Activated T-cell treated with anti-CD3 and anti-CD28 coated beads, Interleukin-2, amount 50 U/mL, for 48 hours (primary cell): ENCODE measurements at places on chromosomes 5 and 9.

DNA sequence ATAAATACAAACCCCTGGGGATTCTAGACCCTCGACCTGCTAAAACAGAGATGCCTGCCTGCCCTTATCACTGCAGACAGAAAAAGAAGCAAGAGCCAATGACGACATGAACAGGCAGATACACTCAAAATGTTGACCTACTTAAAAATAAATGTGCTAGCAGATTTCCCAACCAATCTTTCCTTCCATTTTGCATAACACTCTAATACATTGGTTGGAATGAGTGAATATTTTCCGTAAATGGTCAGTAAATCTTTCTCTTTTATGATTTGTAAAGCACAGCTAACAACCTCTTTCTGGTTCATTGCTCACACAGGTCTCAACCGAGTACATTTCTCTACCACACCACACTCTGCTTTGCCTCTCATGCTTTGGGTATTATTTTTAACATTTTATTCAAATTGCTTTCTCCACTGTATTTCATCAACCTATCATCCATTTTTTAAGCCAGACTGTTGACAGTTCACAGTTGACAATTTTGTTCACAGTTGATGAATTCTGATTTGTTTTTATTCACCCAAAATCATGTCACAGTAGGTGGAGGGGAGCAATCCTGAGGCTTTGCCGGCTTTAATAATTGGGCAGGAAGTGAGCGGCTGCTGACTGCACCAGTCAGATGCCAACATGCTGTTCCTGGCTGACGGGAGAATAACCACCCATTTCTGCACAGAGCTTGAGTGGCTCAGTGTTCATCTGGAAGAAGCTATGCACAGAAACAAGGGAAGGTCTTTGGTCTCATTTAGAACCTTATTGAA, 426.6 kb downstream of the SPOCK1 start:
- no peak for DNase-seq

DNA sequence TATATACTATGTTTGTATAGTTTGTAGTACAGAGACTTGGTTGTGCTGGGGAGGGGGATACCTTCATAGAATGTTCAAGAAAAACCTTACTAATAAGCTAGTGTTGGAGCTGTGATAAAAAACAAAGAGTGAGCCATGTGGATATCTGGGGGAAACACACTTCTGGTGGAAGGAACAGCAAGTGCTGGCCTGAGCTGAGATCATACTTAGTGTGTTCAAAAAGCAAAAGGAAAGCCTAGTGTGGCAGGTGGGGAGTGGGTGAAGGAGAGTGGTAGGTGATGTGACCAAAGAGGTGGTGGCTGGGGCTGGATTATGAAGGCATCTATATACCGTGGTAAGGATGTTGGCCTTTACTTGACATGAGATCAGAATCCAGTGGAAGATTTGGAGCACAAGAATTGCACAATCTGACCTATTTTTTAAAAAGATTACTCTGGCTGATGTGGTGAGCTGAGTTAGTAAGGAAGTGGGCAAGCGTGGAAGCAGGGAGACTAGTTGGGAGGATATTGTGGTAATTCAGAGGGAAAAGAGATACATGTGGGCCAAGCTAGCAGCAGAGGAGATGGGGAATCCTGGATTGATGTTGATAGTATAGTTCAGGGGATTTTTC, 26.6 kb downstream of the PALM2AKAP2 start:
- no peak for DNase-seq

GRCh38 chr5:3963652-3964051, 368.0 kb downstream of the IRX1 start:
- no peak for DNase-seq

DNA sequence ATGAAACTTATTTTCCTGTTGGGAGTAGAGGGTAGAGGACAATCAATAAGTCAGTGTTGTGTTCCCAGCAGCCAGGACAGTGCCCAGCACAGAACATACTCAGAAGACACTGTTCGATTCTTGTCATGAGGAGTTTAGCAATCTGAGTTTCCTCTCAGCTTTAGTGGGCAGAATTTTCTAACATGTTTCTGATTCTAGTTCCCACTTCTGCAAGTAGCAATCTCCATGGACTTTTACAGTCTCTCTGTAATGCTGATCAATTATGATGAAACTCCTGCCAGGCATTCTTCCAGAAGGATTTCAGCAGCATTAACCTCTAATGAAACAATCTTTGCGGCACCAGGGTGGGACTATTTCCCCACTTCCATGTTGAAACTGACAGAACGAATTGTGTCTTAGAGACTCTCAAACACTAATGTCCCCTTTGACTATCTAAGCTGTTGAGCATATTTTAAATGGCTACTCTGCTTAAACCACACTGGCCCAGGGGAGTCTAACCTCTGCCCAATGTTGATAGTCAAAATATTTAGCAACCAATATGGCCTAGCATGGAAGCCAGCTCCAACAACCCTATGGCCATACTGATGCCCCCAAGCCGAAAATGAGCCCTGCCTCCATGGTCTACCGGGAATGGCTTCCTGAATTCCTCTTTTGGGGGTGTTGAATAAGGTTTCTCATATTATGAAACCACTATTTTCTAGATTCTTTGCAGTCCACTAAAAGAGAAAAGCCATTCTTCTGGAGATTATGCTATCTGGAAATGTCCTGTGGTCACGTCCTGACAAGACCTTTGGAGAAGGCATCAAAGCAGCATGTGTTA, 484.3 kb downstream of the BNC2 start:
- no peak for DNase-seq

DNA sequence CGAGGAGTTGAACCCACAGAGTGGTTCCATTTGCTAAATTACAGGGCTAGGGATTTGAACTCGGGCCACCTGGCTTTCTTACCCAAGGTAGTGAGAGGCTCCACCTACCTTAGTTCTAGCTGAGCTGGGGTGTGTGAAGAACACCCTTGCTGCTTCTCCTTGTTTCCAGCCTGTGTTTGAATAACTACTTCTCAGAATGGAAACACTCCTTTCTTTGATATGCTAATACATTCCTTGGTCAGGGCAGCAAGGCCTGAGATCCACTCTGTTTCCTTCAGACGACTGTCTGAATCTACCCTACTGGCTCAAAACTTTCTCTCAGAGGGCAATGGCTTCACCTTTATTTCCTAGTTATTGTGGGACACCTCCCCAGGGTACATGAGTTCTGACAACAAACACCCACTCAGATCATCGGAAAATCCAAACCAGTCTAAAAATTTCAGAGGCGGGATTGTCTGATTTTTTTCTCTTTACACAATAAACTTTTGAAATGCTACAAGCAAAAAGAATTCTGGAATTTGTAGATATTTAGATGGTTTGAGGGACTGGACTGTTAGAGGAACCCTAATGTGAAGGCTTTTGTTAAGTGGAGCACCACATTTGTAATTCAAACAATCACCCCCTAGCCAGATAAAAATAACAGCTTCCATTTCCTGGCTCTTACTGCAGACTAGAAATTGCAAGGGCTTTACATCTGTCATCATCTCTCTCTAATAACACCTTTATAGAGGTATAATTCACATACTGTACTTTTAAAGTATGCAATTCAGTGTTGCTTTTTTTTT, 4.0 kb upstream of the ATP6V1G1 start:
- DNase-seq = no peak

- no peak for DNase-seq
Measured at GRCh38 chr5:41457094-41457493, 53.3 kb downstream of the PLCXD3 start.

DNA sequence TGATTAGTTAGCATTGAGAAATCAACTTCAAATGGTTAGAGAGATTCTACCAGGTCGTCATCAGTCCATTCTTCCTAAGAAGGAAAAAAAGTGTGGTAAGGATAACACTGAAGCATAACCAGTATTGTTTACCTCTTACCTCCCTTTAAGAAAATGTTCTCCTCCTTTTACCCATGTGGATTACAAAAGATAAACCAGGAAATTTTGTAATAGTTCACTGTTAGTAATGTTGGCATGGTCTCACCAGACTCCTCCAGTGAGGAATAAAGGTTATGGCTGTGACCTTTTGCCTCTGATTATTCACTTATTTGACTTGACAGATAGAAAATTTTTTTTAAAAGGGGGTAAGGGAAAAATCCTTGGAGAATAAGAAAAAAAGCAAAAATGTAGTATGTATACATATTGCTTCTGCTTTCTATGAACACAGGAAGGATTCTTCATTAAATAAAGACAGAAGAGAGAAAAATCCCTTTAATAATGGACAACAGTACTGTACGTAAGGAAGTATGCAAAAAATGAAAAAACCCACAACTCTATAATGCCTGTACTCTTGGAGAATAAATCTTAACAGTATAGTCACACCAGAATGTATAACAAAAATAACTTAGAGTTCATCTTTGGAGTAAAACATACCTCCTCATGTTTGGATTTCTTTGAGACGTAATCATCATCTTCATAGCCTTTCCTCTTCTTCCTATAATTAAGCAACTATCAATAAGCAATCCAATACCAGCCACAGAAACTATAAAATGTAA, 18.1 kb downstream of the CCNH start:
- no peak for DNase-seq

DNA sequence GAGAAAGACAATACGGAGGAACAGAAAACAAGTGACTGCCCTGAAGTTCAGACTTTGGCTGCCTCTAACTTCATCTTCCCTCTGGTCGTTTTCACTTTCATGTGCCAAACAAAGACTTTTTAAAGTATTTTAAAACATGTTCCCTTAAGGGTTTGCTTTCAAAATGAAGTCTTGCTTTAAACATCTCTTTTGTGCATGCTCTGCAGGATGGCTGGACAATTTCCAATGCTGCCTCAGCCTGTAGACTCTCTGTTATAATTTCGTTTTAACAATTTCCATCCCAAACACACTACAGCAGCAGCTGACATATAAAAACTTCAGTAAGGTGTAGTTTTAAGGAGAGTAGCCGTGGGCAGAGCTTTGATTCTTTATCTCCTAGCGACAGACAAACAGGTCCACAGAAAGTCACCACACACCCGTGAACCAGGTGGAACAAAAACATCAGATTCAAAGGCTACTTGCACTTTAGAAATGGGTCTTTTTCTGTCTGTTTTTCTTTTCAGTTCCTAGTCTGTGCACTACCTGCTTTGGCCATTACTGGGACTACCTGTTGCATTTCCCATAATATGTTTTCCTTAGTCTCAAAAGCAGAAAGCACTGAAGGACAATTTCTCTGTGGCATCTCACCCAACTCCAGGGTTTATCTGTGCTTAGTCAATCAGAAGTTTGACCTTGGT, 308.9 kb downstream of the DTWD2 start:
- DNase-seq = no peak

- DNase-seq = no peak
Measured at GRCh38 chr5:58987193-58987592, 404.3 kb downstream of the RAB3C start.

GRCh38 chr9:135474915-135475314, 4.7 kb upstream of the PPP1R26 start:
- peak; percentile 32 for DNase-seq

DNA sequence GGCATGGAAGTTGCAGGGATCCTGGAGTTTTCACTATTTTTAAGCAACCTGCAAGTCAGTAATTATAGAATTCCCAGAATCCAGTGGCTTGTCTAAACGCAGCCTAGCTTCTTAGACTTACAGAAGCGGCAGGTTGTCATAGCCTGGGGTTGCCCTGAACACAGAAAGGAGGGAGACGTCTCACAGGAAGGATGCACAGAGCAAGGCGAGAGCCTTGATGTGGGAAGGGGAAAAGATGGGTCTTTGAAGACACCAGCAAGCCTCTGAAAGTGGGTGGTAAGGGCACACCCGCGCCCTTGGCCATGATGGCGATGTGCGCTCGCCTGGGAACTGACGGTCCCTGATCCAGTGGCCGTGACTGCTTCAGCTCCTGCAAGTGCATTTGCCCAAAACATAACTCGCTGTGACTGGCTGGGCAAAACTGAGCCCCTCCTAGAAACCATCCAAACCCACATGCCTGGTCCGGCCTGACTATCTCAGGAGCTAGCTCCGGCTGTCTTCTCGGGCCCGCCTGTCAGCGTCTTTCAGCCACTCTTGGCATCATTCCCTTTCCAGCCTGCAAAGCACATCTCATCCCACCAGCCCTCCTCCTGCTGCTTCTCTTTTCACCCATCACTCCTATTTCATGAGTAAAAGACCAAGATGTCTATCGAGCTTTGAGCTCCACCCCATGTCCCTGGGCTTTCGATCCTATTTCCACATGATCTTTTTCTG, 17.1 kb downstream of the FBP1 start:
- DNase-seq = no peak

GRCh38 chr5:139482050-139482889, at the start of gene STING1:
Gene STING1 (minus strand): TSS chr5:139482758. CDS start chr5:139481704, 1,054 bp downstream.
- DNase-seq = peak; percentile 79

GRCh38 chr9:125190361-125190801, 778 bp upstream of the PPP6C start:
- DNase-seq = peak; percentile 59

DNA sequence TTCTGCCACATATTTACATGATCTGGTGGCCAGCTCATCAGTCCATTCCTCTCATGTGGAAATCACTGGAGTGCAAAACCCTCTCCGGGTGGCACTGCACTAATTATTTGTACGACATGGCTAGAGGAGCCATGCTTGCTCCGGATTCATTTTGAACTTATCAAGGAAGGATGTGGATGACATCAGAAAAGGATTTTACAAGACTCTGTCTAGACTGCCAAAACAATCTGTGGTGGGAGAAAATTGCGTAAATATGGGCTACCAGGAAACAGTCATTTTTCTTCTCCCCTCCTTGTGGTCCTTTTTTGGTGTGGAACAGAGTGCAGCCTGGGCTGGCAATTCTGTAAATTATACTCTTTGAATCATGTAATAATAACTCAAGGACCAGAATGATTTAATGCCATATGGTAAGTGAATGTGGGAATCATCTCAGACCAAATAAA, 123.4 kb upstream of the IFNE start:
- no peak for DNase-seq

DNA sequence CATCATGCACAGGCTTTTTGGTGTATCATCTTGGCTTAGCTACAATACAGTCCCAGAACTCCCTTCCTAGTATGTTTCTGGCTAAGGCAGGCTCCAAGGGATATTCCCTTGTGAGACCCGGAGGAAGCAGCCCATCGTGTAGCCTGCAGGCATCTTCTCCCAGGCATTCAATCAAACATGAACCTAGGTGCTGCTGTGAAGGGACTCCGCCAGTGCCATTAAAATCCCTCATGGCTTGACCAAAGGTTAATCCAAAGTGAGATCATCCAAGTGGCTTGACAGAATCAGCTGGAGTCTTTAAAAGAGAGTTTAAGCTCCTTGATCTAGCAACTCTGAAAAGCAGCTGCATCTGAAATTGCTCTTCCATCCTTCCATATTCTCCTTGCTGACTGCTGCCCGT, 333.9 kb downstream of the DIRAS2 start:
- DNase-seq = no peak

- DNase-seq = no peak
Measured at GRCh38 chr9:30997291-30997690, 1387.2 kb upstream of the ACO1 start.

DNA sequence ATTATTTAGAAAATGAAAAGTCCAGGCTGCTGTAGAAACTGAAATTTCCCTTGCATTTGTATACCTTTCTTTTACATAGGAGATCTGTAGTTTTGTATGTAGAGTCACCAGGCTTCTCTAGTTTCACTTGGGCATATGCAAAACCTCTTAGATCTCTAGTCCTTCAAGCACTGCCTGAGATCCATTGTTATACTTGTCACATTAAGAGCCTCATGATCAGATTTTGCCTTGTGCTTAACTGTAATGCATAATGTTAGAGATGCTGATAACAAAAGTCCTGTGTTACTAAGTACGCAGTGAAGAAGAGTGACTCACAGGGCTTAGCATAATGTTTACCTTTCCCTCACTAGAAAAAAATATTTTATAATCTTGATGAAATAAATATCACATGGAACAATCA, 250.2 kb downstream of the CYLC2 start:
- DNase-seq = no peak

GRCh38 chr5:115324021-115324420, 27.6 kb upstream of the CCDC112 start:
- no peak for DNase-seq
